ENCODE measurements at places on chromosomes 1 and 21.

GRCh38 chr1:115811140-115811828, 29.6 kb downstream of the NHLH2 start:
- DNase-seq, result no peak

DNA sequence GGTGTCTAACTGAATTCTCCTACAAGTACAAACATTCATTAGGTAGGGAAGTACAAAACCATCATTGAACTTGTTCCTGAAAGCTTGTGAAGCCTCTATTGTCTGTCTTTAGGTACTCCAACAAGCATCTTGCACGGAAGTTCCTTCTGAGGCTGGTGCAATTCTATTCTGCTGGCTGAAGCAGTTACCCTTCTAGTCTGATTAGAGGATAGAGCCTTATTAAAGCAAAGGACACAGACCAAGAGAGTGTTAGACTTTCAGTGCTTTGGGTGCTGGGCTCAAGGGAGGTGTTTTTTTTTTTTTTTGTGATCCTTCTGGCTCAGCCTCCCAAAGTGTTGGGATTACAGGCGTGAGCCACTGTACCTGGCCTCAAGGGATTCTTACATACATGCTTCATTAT, 43.8 kb downstream of the HHAT start:
- DNase-seq, result no peak

DNA sequence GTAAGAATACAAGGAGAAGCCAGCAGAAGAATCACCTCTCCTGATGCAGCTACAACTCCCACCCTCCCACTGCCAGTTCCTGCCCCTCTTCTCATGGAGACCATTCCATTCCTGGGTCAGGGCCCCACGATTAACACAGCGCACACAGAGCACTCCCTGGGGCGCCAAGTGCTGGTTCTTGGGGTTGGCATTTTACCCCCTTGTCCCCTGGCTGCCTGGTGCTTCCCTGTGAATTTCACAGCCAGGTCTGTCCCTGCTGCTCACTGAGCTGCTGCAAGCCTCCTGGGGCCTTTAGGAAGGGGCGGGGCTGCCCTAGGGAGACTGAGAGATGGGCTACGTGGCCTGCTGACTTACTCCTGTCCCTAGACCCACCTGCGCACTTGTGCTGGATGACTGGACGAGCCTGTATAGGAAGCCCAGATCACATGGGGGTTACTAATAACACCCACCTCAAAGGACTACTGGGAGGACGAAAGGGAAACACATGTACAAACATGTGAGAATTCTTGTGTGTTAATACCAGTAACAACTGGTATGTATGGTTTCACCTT, 4.8 kb downstream of the ZNF672 start:
- DNase-seq, result no peak

DNA sequence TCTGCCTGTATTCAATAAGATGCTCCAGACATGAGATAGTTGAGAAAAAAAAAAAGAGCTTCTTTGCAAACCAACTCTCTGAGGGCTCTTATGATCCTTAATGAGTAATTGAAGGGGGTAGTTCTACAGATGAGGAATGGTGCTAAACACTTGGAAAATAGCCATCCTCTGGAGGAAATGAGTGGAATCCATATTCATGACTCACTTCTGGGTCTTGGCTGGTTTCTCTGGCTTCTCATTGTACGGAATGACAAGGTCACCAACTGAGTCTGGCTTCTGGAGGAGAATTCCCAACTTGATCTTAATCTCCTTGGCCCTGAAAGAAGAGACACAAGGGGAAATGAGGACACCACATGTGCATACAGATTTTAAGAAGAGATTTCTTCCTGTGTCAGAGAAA, 34.7 kb downstream of the RGS5 start:
- no peak for DNase-seq

DNA sequence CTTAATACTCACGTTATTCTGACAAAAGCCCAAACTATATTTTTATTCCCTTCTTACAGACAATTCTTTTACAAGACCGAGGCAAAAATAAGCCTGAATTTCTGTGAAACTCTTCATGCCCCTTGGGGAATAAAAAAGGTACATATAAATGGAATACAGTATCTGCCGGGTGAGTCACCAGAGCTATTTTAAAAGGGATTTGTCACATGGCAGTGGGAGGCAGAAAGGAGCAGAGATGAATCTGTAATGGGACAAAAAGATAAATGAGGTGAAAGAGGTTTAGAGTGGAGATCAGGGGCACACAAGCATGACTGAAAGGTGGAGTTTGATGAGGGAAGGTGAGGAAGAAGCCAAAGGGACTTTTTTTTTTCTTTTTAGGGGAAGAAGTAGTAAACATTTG, 8.8 kb downstream of the XCL1 start:
- DNase-seq, result no peak

- DNase-seq, result no peak
These were observed 15.7 kb downstream of the ZFYVE9 start for GRCh38 chr1:52157582-52157981.

GRCh38 chr1:184958554-184959353, 15.6 kb downstream of the NIBAN1 start:
- no peak for DNase-seq

- no peak for DNase-seq
These were observed 75.4 kb downstream of the RPAP2 start for GRCh38 chr1:92374223-92374622.

GRCh38 chr1:6658359-6659060, 33.8 kb downstream of the THAP3 start:
- DNase-seq, result no peak

GRCh38 chr1:157170677-157171515, 32.7 kb upstream of the ETV3 start:
- DNase-seq, result no peak

- DNase-seq, result no peak
These were observed 213.5 kb upstream of the PTGFR start for GRCh38 chr1:78277253-78277652.

GRCh38 chr1:26189751-26190275, 589 bp upstream of the CATSPER4 start:
- no peak for DNase-seq

GRCh38 chr21:33643658-33644311, 1.5 kb downstream of the ITSN1 start:
- no peak for DNase-seq

DNA sequence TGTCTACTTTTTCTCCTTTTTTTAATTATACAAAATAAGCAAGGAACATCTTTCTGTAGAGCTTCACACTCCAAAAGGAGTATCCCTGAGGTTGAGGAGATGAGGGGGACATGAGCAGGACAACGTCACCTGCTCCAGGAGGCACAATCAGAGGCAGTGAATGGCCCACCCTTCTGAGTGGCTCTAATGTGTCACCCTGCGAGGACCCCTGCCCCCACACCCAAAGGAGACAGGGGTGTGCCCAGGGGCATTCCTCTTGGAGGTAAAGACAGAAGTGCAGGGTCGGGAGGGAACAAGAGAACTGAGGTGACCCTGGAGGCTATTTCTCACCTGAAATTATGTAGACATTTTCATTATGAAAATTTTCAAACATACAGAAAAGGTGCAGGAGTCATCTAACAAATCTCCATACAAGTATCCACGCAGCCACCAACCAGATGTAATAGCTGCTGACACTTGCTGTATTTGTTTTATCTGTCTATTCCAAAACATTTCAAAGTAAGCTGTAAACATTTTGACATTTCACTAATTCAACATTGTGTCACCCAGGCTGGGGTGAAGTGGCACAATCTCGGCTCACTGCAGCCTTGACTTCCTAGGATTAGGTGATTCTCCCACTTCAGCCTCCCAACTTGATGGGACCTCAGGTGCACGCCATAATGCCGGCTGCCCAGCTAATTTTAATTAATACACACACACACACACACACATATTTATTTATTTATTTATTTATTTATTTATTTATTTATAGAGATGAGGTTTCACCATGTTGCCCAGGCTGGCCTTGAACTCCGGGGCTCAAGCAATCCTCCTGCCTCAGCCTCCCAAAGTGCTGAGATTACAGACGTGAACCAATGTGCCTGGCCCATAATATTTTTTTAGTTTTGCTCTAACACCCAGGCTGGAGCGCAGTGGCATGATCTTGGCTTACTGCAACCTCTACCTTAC, 70.7 kb downstream of the RUNX3 start:
- DNase-seq, result no peak

DNA sequence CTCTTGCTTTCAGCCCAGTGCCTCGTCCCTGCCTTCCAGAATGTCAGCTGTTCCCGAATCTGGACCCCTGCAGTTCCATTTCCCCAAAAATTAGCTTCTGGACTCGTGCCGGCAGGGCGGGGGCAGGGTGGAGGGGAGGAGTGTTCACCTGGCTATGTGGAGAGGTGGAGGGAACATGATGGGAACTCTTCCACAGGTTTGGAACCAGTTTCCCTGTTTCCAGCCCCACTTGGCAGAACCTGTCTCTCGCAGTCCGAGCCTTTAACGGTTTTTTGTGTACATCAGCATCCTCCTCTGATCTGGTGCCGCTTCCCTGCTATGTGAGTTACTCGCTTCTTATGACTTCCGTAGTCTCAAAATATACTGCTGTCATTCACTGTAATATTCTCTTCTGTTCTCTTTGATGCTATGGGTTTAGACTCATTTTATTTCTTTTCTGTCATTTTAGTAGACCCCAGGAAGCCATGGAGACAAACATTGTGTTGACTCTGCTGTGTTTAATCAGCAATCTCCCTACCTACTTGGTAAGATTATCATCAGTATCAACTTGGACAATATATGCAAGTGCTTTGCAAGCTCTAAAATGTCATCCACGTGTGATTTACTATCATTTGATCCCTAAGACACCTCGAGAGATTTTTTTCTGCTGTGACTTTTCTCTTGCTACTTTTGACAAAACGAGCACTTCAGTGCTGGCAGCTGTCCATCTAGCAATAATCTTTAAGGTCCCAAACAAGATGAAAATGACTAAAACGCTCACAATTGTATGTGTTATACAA, 33.3 kb upstream of the HNRNPU start:
- no peak for DNase-seq

GRCh38 chr1:230589951-230590350, 52.3 kb upstream of the COG2 start:
- no peak for DNase-seq

DNA sequence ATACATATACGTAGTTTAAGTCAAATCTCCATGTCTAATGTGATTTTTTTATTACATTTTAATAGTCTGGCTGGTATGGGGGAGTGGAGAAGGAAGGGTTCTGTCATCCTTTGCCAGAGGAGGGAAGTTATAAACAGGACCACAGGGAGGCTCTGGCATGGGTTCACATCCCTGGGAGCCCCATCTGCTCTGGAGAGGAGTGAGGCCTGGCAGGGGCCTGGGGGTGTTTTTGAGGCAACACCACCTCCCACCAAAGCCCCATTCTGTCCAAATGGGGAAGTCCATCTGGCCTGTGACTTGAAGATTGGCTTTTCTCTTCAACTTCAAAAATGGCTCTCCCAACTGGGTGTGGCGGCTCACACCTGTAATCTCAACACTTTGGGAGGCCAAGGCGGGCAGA, 15.8 kb downstream of the DISP3 start:
- no peak for DNase-seq

- DNase-seq, result no peak
These were observed 242.4 kb upstream of the LYPLAL1 start for GRCh38 chr1:218931324-218931723.

DNA sequence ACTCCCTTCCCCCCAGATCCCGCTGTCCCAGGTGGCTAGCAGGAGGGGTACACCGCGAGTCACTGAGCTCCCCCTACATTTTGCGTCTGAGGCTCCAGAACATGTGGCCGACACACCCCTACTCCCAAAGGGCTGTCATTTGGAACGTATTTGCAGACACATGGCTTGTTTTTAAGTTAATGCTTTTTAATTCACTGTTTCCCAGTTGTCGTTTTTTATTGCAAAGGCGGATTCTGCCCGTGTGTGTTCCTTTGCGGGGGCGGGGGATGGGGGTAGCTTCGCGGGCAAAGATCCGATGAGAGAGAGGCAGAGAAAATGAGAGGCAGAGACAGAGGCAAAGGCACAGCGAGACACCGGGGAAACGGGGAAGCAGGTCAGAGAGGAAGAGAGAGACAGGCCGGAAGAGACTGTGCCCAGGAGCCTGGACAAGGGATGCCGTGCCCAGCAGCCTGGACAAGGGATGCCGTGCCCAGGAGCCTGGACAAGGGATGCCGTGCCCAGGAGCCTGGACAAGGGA, 270.2 kb downstream of the FOXD2 start:
- DNase-seq, result no peak

- no peak for DNase-seq
These were observed at the start of gene C1orf141 for GRCh38 chr1:67134695-67135094. Gene C1orf141, minus strand, starts transcription at chr1:67134970. Its CDS starts 7,730 bp downstream, at chr1:67127240.

- no peak for DNase-seq
These were observed 47.8 kb downstream of the C1orf198 start for GRCh38 chr1:230820568-230820967.

- no peak for DNase-seq
These were observed 19.8 kb upstream of the PTAFR start for GRCh38 chr1:28196330-28196729.

DNA sequence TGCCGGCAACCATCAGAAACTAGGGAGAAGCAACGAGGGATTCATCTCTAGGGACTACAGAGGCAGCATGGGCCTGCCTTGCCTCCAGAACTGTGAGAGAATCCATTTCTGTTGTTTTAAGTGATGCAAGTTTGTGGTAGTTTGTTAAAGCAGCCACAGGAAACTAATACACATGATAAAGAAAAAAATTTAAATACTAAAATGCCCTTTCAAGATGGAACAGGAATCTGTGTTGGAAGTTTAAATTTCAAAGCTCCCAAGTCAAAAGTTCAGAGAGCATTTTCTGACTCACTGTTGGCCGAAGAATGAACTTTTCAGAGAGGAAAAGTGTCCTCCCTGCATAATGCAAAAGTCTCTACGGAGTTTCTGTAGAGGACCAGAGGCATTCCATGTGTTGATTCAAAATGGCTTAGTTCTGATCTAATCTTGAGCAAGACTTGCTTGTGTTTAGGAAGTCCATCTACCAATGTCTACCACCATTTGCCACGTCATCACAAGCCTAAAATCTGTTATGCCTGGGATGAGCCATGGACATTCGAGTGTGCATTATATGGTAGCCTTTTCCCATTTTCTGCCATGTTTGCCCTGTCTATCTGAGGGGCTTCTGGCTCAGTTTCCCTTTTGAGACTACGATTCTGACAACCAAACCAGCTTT, 22.4 kb upstream of the ARHGAP29 start:
- no peak for DNase-seq

GRCh38 chr1:171032822-171033702, 57.6 kb upstream of the FMO3 start:
- no peak for DNase-seq

GRCh38 chr1:91031081-91031480, 9.2 kb upstream of the ZNF644 start:
- DNase-seq, result no peak

DNA sequence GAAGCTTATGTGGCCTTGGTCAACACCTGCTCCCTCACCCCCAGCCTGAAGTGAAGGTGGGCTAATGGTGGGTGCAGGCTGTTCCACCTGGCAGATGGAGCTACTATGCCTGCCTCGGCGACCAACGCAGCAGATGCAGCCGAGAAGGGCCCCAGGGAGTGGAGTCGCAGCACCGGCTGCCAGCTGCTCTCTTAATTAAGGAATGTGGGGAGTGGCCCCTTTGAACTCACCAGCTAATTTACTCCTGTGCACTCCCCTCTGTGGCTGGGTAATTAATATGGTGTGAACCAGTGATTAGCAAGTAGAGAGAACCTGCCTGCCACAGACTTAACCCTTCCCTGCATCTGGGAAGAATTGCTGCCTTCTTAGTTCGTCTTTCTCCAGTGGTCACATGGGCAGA, 3.3 kb upstream of the SLAMF8 start:
- DNase-seq, result no peak

GRCh38 chr21:14751011-14751410, 204.9 kb upstream of the SAMSN1 start:
- no peak for DNase-seq

GRCh38 chr1:89807503-89807902, 13.3 kb upstream of the LRRC8D start:
- DNase-seq, result no peak
